BJ (cell line): ENCODE measurements at places on chromosomes 11 and 22. TPM values are rescaled to one million over a fixed set of nuclear protein-coding genes. Genes with fewer than 3 reads are reported as not detected.

TCN1 gene
- polyA plus RNA-seq, result not detected in 2 replicates

CYTH4 gene
- polyA plus RNA-seq, result not detected in 2 replicates

KCNQ1 gene
- not detected in 2 replicates for polyA plus RNA-seq

MS4A15 gene
- not detected in 2 replicates for polyA plus RNA-seq

TRPC6 gene
- 5.3 and 8.2 TPM in 2 replicates for polyA plus RNA-seq

C22orf42 gene
- polyA plus RNA-seq, result not detected in 2 replicates

SMDT1 gene
- polyA plus RNA-seq, result 32.3 and 35.7 TPM in 2 replicates

SAA2 gene
- polyA plus RNA-seq, result 0.54 and 0.55 TPM in 2 replicates

VSIG2 gene
- polyA plus RNA-seq, result not detected in 2 replicates

LUZP2 gene
- polyA plus RNA-seq, result 0.05 and 0.07 TPM in 2 replicates

CHCHD10 gene
- polyA plus RNA-seq, result 22.1 and 22.5 TPM in 2 replicates

DNA sequence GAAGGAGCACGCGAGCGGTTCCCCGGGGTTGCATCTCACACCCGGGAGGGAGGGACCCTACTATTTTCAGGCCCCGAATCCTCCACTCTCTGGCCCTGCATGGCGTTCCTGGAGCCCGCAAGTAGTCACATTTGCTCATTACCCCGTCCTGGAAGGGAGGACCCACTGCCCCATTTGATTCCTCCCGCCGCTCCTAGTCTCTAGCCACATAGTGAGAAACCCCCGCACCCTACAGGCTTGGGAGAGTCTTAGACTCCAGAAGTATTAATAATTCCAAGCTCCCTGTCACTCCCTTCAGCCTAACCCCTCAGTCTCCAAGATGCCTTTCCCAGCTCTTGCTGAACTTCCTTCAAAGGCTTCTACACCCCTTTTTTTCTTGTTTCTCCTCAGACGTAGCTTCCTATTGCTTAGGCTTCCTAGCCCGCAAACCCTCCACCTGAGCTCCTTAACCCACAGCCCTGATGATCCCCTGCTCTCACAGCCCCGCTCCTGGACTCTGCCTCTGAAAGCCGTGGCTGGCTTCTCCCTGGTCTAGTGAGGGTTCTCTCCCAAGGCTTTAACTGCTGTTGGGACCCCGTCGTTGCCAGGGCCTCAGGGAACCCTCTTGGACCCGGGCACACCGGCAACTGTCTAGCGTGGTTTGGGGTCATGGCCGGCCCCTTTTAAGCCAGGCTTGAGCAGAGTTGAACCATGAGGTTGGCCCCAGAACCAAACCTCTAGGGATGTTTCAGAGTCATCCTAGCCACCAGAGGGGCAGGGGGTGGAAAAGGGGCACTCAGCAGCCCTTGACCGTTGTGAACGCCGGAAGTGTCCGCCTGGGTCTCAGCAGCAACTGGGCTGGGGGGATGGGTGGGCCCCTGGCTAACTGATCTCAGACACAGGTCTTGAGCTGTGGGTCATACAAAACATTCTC, 862 bp downstream of the GGA1 start:
- no peak for DNase-seq

GRCh38 chr11:111283945-111284481, 14.3 kb upstream of the POU2AF3 start:
- peak; percentile 70 for DNase-seq

GRCh38 chr22:19803736-19804267, 43.2 kb downstream of the TBX1 start:
- DNase-seq, result no peak

GRCh38 chr22:40462195-40462984, 92.0 kb downstream of the SGSM3 start:
- DNase-seq, result no peak

DNA sequence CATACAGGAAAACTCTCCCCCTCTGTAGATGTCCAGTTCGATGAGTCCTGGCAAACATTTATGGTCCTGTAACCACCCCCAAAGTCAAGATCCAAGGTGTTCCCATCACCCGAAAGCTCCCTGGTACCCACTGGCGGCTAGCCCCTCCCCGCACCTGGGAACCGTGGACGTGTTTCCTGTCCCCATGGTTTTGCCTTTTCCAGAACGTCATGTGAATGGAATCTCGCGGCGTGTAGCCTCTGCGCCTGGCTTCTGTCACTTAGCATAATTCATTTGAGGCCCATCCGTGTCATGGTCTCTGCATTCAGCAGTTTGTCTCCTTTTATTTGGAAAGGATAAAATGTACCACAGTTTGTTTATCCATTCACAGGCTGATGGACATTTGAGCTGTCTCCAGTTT, 106.3 kb downstream of the KCNQ1 start:
- no peak for DNase-seq

DNA sequence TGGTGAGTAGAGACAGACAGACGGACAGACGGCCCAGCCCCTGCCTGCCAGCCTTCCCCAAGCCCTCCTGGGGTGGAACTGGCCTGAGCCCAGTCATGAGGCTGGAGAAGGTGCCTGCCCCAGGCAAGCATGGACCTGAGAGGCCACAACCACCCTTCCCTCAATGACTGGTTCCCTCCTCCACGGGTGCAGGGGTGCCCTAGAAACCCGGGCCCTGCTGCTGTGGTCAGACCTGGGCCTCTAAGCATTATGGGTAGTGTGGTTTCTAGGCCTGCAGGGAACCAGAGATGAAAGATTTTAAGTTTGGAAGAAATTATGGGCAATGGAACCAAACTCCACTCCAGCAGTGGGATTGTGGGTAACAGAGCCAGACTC, 13.5 kb downstream of the RHBDD3 start:
- DNase-seq, result no peak

GRCh38 chr11:69465236-69466000, 16.0 kb upstream of the LINC01488 start:
- no peak for DNase-seq

- no peak for DNase-seq
Measured at GRCh38 chr11:1592628-1593027, 5.5 kb downstream of the KRTAP5-2 start.

DNA sequence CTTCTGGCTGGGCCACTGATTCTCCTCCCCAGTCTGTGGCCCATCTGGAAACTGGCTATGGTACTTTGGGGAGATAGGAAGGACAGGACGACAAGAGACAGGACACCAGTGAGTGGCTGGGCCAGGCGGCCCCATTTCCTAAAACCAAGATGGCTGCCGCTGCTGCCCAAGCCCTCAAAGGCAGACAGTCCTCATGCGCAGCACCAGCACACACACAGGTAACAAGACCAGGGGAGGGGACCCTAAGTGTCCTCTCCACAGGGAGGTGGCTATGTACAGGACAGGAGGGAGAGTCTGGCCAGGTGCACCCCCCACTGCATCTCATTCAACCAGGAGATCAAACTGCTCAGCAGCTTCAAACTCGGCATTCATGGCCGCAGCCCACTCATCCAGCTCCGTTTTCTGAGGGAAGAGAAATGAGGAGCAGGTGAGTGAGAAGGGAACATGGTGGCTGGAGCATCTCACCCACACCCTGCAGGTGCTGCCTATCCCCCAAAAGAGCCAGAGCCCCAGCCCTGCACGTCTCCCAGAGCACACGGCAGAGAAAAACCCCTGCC, 5.0 kb downstream of the CDCA5 start:
- no peak for DNase-seq

- DNase-seq, result no peak
Measured at GRCh38 chr11:44372989-44373388, 63.0 kb upstream of the ALX4 start.

DNA sequence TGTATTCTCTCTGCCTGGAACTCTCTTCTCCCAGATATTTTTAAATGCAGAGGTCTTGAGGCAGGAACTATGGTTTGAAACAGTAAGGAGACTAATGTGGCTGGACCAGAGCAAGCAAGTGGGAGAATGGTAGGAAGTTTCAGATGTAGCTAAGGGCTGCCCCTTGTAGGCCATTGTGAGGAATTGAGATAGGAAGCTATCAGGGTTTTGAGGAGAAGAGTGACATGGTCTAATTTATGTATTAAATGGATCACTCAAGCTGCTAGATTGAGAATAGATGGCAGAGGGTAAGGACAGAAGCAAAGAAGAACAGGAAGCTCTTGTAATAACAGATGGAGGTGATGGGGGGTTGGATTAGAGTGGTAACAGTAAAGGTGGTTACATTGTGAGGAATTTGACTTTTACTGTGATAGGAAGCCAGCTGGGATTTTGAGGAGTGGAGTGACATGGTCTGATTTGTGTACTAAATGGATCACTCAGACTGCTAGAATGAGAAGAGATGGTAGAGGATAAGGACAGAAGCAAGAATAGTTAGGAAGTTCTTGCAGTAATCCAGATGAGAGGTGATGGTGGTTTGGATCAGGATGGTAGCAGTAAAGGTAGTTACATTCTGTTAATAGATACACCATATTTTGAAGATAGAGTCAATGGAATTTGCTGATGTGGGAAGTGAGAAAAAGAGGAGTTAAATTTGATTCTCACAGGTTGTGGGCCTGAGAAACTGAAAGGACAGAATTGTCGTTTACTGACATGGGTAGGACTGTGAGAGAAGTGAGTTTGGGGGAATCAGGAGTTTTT, 63.0 kb downstream of the HIPK3 start:
- DNase-seq, result no peak

- no peak for DNase-seq
Measured at GRCh38 chr11:114233755-114234154, 62.4 kb upstream of the NNMT start.

DNA sequence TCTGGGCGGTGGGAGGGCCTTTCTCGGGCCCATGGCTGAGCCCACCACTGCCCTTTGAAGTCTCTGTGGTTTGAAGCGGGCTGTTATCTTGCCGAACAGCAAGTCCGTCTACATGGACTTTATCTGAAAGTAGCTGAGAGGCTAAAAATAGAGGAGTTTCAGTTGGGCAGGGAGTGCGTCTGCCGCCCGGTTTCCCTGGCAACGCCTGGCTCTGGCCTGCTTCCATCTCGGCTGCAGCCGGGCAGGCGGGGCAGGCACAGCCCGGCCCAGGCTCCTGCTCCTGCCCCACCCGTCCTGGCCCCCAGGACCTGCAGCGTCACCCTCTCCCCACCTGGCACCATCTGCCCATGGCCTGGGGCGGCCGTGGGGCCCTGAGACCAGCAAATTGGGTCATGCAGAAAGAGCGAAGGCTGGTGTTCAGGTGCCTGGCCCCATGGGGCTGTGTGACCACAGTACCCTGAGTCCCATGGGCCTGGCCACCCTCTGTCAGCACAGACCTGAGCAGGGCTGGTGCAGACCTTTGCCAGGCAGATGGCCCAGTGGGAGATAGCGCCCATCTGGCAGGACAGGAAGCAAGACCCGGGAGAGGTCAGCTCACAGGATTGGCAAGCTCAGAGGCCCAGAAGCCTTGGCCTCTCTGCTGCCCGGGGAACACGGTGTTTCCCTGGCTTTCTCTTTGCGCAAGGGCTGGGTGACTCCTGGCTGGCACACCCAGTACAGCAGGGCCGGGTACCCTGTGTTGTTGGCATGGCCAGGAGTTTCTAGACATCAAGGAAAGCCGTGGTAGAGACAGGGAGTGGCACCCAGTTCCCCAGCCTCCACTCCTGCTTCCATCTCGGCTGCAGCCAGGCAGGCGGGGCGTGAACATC, 79.1 kb upstream of the KCNQ1OT1 start:
- DNase-seq, result peak; percentile 21

- no peak for DNase-seq
Measured at GRCh38 chr22:19520566-19521305, 3.5 kb downstream of the CLDN5 start.

- no peak for DNase-seq
Measured at GRCh38 chr11:72546866-72547265, 112.5 kb upstream of the CLPB start.

- no peak for DNase-seq
Measured at GRCh38 chr11:131041331-131042040, 125.2 kb upstream of the SNX19 start.

- DNase-seq, result peak; percentile 82
Measured at GRCh38 chr11:78188286-78189173, at the start of the genes KCTD21 and USP35. TSS of gene KCTD21 (minus strand) at chr11:78188626. CDS start at chr11:78174554, 14,072 bp downstream. TSS of gene USP35 (plus strand) at chr11:78188919. CDS start at chr11:78196246, 7,327 bp downstream.

DNA sequence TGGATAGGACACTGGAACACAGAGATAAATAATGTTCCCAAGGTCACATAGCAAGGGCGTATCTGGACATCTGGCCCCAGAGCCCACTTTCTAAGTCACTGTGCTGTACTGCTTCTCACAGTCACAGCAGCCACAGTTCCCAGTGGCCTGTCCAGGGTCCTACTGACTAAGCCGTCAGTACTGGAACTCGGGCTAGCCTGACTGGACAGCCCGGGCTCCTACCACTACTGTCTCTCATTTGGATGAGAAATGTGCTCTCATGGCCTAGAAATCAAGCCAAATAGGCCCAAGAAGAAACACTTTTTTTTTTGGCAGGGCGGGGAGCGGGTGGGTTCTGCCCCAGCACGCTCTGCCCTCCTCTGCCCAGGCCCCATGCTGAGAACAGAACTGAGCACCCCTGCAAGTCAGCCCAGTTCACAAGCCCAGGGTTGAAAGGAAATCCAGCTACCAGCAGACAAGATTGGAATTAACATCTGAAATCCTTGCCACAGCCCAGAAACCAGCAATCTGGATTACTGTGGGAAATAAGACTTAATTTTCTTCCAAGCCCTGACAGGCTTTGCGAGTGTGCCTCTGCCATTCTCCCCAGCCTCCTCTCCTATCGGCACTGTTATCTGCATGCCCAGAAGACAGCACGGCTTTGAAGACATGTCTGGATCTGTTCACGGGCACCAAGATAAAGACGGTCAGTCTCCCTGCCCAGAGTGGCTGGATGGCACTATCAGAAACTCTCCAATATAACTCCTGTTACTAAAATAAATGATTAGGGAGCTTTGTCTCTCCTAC, 182.9 kb upstream of the NCAM1 start:
- DNase-seq, result no peak

- no peak for DNase-seq
Measured at GRCh38 chr11:125086633-125087296, 23.7 kb downstream of the SLC37A2 start.

DNA sequence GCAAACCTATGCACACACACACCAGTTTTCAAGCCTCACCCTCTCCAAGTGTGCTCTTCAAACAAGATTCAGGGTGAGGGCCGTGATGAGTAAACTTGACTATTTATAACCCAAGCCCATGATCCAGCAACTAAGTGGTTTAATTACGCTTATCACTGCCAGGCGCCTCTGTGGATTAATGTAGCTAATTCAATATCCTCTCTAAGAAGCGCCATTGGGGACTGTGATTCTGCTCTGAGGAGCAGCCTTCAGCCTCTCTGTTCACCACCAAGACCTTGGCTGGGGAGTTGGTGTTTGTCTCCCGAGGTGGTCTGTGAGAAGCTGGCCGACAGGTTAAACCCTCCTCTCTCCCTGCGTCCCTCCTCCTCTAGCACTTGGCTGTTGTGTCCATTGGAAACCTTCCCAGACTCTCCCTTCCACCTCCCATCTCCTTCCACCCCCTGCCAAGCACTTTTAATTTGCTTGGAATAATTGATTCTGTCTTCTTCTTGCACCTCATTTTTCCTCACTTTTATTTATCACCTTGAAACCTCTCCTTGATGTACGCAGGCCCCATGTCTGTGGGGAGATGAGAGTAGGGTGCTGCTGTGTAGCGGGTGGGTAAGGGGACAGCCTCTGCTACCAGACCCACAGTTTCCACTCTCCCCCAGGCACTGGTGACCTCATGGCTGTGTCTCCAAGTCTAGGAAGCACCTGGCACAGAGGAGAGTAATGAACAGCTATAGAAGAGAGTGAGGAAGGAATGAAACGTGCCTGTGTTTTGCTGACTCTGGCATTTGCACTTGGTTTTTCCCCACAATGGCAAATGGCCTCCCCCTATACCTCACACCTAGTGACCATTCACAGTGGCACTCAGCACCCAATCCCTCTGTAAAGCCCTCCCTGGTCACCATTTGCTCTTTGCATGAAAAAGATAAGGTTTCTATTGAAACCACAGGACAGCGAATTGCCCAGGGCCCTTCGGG, 236.6 kb downstream of the GRIK4 start:
- DNase-seq, result no peak
